ENCODE measurements at places on chromosomes 2 and 18. TPM values are rescaled to one million over a fixed set of nuclear protein-coding genes. Genes with fewer than 3 reads are reported as not detected.

TRIM43 gene
- not detected for total RNA-seq

DNA sequence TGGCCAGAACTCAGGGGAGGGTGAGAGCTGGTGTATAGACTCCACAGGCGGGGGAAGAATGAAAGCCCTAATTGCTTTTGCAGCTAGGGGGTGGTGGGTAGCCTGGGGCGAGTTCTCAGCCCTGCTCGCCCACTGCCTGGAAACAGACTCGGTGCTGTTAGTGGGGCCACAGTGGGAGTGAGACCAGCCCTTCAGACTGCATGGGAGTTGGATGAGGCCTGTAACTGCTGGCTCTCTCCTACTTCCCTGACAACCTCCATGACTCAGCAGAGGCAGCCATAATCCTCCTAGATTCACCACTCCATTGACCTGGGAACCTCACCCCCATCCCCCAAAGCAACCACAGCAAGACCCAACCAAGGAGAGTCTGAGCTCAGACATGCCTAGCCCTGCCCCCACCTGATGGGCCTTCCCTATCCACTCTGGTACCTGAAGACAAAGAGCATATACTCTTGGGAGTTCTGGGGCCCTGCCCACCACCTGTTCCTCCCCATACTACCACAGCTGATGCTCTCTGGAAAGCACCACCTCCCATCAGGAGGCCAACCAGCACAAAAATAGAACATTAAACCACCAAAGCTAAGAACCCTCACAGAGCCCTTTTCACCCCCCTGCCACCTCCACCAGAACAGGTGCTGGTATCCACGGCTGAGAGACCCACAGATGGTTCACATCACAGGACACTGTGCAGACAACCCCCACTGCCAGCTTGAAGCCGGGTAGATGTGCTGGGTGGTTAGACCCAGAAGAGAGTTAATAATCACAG lies 226.3 kb downstream of the EIPR1 start:
- no peak overlapping the region for H3K4me3 ChIP-seq
- DNase-seq: no peak
- H3K27me3 ChIP-seq: no peaks in the 10 kb centered on the region
- peaks cover 29% of the 10 kb centered on the region for H3K36me3 ChIP-seq
- H3K4me1 ChIP-seq: peaks cover 3% of the 10 kb centered on the region

- no peak overlapping the region for H3K4me3 ChIP-seq
- no peaks in the 10 kb centered on the region for H3K36me3 ChIP-seq
- H3K27ac ChIP-seq: no peak overlapping the region
- no peaks in the 10 kb centered on the region for H3K4me1 ChIP-seq
Measured at GRCh38 chr18:45503990-45504389, 111.3 kb upstream of the SLC14A2 start.

- no peaks in the 10 kb centered on the region for H3K27me3 ChIP-seq
- DNase-seq: no peak
- H3K27ac ChIP-seq: no peak overlapping the region
- no peaks in the 10 kb centered on the region for H3K4me1 ChIP-seq
- no peaks in the 10 kb centered on the region for H3K36me3 ChIP-seq
- no peak overlapping the region for H3K4me3 ChIP-seq
Measured at GRCh38 chr18:8262221-8262620, 347.0 kb upstream of the RAB12 start.

- no peak overlapping the region for H3K27ac ChIP-seq
- peaks cover 2% of the 10 kb centered on the region for H3K27me3 ChIP-seq
- DNase-seq: no peak
- H3K4me3 ChIP-seq: no peak overlapping the region
- H3K4me1 ChIP-seq: no peaks in the 10 kb centered on the region
Measured at GRCh38 chr2:150859877-150860276, 372.4 kb upstream of the RND3 start.
